Activated CD4-positive, alpha-beta memory T cell treated with anti-CD3 and anti-CD28 coated beads for 36 hours (primary cell): ENCODE measurements at places on chromosomes 16 and 17.

- DNase-seq = no peak
Observed at GRCh38 chr16:85593494-85594221, 19.5 kb upstream of the GSE1 start.

GRCh38 chr16:85002099-85002541, 9.2 kb downstream of the ZDHHC7 start:
- DNase-seq = no peak

- DNase-seq = no peak
Observed at GRCh38 chr16:2910441-2910969, 1.2 kb upstream of the FLYWCH1 start.

GRCh38 chr16:63960321-63960720, 1161.5 kb downstream of the CDH11 start:
- no peak for DNase-seq

DNA sequence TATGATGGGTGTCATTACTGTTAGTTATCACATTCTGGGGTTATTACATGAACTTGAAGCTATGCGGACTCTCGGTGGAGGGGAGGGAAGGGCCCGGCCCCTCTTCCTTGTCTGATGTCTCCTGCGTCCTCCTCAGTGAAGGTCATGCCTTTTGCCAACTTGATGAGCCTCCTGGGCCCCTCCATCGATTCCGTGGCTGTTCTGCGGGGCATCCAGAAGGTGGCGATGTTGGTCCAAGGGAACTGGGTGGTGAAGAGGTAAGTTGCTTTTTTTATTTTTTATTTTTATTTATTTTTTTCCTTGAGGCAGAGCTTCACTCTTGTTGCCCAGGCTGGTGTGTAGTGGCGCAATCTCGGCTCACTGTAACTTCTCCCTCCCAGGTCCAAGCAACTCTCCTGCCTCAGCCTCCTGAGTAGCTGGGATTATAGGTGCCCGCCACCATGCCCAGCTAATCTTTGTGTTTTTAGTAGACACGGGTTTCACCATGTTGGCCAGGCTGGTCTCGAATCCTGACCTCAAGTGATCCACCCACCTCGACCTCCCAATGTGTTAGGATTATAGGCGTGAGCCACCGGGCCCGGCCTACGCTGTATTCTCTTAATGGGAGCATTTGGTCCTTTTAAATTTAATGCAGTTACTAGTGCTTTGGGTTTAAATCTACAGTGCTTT, 21.6 kb downstream of the POLR3E start:
- peak; percentile 72 for DNase-seq

GRCh38 chr17:79185671-79186070, 111.0 kb downstream of the ENGASE start:
- no peak for DNase-seq

GRCh38 chr17:27242951-27243350, 51.0 kb upstream of the WSB1 start:
- no peak for DNase-seq
